NCI-H524 (cell line): ENCODE measurements at places on chromosomes 11 and 22.

- no peak for DNase-seq
These were observed 5.8 kb downstream of the SELENOO start for GRCh38 chr22:50206599-50206998.

DNA sequence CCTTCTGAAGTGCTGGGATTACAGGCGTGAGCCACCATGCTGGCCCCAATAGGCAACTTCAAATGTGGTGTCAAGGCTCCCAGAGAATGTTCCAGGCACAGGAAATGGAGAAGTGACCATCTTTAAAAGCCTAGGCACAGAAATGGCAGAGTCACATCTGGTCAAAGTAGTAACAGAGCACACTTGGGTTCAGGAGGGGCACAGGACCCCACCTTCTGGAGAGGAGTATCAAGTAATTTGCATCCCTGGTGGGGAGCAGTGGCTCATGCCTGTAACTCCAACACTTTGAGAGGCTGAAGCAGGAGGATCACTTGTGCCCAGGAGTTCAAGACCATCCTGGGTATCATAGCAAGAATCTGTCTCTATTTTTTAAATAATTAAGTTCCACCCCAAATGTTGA, 29.2 kb downstream of the SERHL2 start:
- no peak for DNase-seq

DNA sequence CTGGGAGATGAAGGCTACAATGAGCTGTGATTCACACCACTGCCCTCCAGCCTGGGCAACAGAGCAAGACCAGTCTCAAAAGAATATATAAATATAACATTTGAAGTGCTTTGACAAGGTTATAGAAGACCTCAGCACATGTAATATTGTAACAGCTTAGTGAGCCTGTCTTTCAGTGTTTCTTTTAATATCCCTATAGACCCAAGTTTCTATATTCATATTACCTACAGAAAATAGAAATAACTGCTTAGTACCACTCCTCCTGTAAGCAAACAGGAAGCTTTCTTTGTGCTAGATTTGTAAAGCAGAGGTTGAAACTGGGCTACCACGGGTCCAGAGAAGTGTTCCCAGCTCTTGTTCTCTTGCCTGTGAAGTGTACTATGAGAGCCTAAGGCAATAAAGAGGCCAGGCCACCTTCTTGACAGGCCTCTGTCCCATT, 68.2 kb downstream of the PPP2R1B start:
- DNase-seq, result no peak

GRCh38 chr11:128251140-128251539, 336.2 kb downstream of the ETS1 start:
- DNase-seq, result no peak

GRCh38 chr22:33605666-33606065, 314.6 kb downstream of the LARGE1 start:
- DNase-seq, result no peak

DNA sequence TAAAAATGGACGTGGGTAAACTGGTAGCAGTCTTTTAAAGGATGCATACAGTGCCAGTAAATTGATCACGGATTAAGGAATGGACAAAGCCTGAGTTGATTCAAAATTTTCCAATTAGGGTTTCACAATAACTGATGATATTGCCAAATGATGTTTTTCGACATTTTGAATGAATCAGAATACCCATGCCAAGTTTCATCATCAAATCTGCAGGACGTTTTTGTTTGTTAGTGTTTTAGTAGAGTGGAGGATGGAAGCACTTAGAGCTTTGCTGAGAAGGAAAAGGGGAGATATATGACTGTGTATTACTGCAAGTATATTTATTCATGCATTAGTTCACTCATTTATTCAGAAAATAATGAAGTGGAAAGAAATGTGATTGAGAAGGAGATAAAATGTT, 78.3 kb downstream of the SLC17A6 start:
- DNase-seq, result no peak

DNA sequence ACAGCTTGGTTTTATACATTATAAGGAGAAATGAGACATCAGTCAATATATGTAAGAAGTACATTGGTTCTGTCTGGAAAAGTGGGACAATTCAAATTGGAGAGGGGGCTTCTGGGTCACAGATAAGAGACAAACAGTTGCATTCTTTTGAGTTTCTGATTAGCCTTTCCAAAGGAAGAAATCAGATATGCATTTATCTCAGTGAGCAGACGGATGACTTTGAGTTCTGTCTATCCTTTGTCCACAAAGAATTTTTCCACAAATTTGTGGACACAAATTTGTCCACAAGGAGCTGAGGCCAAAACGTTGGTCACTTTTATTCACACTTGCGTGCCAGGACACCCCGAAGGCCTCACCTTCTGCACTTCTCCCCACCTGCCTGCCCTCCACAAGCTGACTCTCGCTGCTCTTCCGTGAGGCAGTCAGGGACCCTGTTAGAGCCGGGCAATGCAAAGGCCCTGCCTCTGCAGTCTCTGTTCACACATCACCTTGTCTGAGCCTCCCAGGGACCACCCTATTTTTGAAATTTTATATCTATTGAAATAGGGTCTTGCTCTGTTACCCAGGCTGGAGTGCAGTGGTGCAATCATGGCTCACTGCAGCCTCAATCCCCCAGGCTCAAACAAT, 20.5 kb downstream of the IL17REL start:
- DNase-seq, result no peak

DNA sequence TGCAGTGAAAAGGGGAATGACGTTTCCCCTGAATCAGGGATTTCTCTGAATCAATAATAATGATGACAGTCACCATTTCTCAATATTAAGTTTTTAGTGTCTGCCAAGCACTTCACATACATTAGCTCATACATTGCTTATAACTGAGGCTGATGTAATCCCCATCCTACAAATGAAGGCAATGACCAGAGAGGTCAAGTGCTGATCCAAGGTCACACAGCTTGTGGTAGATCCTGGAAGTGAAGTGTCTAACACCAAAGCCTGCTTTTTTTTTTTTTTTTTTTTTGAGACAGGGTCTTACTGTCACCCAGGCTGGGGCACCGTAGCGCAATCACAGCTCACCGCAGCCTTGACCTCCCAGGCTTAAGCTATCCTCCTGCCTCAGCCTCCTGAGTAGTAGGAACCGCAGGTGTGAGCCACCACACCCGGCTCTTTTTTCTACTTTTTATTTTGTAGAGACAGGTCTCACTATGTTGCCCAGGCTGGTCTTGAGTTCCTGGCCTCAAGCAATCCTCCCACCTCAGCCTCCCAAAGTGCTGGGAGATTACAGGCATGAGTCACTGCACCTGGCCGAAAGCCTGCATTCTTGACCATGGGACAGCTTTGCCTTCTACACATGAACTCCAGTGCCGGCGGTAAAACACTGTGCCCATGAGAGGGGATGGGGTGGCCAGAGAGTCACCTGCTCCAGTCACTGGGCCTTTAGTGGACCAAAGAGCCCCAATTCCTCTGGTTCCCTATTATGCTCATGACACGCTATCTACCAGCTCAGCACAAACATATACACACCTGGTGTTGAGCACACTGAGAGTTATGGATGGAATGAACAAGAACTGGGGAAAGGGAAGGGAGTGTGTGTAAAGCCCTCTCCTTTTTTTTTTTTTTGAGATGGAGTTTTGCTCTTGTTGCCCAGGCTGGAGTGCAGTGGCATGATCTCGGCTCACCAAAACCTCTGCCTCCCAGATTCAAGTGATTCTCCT, 17.4 kb downstream of the ARHGAP1 start:
- DNase-seq, result no peak

DNA sequence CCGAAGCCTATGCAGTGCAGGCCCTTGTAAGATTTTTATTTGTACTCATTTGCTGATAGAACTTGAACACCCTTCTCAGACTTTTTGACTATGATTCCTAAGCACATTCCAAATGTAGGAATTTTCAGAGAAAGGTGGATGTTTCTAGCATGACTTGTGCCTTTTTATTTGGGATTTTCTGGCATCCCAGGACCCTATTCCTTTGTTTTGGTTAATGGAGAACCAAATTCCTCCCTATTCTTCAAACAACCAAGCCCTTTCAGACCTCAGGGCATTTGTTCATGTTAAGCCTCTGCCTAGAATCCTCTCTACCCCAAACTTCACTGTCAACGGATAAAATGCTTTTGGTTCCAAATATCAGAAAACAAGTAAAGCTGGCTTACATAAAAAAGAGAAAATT, 371.1 kb downstream of the DDX10 start:
- DNase-seq, result no peak

- no peak for DNase-seq
These were observed 5.8 kb upstream of the OR52E5 start for GRCh38 chr11:5887172-5887571.

DNA sequence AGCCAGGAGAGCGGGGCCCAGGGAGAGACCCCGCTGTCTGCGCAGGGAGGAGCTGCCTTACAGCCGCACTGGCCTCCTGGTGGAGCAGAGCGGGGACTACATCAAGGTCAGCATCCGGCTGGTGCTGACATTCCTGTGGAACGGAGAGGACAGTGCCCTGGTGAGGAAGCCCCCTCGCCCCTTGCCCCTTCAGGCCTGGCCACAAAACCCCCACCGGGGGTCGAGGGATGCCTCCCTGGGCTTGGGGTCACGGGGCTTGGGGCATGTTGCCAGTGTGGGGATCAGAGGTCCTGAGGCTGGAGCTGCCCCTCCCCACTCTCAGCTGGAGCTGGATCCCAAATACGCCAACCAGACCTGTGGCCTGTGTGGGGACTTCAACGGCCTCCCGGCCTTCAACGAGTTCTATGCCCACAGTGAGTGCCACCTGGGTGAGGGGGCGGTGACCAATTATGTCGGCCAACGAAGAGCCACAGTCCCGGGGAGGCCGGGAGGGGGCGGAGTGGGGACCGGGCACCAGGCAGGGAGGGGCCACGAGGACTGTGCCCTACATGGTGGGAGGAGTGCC, 4.2 kb downstream of the MUC5B start:
- no peak for DNase-seq

GRCh38 chr11:70734379-70734778, 336.1 kb downstream of the CTTN start:
- DNase-seq, result no peak

DNA sequence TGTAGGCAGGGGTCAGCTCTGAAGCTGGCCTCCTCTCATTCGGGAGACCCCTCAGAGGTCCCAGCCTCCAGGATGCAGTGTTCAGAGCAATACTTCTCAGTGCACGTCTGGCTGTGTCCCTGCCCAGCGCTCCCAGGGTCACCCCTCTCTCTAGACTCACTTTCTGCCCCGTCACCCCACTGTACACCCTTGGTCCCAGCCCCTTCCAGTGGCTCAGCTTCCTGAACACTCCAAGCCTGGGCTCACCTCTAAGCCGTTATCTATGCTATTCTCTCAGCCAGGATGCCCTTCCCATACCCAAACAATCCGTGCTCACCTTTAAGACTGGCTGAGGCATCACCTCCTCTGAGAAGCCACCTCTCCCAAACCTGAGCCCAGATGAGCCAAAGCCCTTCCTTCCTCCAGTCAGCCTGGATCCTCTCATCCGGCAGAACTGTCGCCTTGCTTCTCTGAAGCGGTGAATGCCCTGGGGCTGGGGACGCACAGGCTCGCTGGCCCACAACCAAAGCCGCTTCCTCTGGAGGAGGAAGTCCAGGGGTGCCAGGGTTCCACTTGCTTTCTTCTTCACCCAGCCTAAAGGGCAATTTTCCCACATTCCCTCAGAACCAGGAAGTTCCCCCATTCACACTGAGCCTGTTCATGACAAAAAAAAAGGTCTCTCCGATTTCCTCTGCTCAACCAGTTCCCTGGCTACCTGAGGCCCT, 13.7 kb upstream of the CDKN1C start:
- no peak for DNase-seq

DNA sequence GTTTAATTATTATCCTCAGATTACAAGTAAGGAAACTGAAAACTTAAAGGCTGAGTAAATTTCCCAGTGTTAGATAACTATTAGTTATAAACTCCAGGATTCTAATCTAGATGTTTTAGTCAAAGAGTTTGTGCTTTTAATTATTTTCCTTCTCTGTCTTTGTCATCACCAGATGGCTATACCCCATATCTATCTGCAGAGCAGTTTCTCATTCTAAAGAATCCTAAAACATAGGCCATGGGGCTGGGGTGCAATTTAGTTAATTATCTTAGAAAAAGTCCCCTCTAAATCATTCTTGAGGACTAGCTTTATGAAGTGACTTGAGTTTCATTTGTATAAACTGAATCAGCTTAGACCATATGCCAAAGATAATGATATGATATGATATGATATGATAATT, 556.3 kb upstream of the ANO5 start:
- DNase-seq, result no peak

- no peak for DNase-seq
These were observed 151.2 kb downstream of the DBX1 start for GRCh38 chr11:20008871-20009644.

GRCh38 chr22:37242395-37242918, 1.6 kb downstream of the RAC2 start:
- DNase-seq, result no peak

GRCh38 chr11:1203505-1204271, 19.2 kb upstream of the MUC5B start:
- DNase-seq, result no peak

DNA sequence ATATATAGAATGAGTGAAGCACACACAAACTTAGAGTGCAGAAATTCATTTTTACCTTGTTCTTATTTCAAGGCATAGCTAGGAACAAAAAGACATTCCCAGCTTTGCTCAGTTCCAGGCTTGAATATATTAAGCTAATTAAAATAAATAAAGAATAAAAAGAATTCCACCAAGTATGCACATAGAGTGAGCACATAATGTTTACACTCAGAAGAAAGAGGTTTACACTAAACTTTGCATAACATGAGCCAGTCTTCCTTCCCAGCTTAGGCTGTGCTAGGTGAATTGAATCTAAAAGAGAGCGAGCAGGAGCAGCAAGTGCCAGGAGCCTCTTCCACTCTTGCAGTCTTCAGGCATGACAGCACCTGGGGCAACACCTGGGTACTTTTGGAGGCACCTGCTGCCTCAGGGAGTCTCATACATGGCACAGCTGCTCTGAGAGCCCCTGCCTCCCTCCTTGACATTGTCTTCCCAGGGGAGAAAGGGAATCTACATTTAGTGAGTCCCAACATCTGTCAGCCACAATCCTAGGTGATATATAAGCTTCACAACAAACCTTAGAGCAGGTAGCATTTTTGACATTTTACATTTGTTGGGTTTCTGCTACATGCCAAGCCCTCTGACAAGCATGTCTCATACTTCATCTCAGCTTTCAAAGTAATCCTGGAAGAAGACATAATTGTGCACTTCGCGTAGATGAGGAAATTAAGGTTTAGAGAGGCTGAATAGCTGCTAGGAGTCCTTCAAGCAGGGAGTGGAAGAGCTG, 732.7 kb upstream of the TENM4 start:
- DNase-seq, result no peak

GRCh38 chr11:64697663-64698375, 25.2 kb downstream of the NRXN2 start:
- no peak for DNase-seq
